ENCODE measurements at places on chromosomes 1 and 21.

DNA sequence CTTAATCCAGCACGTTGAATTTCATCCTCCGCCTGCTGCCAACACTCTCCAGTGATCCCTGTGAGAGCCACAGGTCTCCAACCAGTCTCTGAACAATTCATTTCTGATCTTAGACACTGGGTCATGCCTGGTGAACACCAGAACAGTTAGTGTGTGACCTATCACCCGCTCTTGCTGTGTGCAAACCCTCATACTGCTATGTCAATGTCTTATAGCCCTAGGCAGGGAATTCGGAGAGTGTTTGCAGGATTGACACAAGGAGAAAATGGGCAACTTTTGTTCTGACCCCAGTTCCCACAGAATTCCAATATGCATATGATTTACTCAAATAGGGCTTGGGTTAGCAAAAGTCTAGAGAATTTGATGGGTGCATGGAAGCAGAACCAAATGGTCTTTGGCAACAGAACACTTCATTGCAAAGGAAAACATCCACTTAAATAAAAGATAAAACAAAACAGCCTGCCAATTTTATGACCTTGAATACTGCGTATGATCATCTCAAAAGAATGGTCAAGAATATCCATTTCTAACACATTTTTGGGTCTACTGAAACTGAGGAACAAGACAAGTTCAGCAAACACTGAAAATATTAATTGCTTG lies 23.0 kb upstream of the GUCA2B start:
- DNase-seq: no peak

GRCh38 chr1:65953170-65953569 lies 160.5 kb downstream of the PDE4B start:
- DNase-seq: no peak

GRCh38 chr1:110594456-110595352 lies 11.5 kb downstream of the KCNA2 start:
- no peak for DNase-seq

DNA sequence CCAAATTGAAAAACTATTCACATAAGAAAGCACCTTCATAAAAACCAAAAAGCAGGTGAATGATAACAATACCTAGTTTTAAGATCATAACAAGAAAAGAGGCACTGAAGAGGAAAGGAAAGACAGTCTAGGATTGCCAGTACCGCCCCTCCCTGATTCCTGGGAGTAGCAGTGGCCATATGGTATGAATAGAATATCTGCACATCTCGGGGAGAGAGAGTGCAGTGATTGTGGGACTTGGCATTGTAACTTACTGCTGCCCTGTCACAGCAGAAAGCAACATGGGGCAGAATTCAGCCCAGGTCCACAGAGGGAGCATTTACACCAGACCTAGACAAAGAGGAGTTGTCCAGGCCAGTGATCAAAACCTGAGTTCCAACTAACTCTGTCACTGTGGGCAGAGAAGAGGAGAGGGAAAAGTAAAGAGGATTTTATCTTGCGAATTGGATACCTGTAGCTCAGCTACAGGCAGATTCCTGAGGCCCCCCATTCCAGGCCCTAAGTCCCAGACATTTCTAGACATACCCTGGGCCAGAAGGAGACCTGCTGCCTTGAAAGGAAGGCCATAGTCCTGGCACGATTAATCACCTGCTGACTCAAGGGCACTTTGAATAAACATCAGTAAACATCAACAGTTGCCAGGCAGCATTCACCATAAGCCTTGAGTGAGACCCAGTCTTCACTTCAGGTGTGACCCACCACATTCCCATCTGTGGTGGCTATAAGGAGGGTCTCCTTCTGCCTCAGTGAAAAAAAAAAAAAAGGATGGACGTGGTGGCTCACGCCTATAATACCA lies 397.5 kb downstream of the TGFB2 start:
- no peak for DNase-seq

DNA sequence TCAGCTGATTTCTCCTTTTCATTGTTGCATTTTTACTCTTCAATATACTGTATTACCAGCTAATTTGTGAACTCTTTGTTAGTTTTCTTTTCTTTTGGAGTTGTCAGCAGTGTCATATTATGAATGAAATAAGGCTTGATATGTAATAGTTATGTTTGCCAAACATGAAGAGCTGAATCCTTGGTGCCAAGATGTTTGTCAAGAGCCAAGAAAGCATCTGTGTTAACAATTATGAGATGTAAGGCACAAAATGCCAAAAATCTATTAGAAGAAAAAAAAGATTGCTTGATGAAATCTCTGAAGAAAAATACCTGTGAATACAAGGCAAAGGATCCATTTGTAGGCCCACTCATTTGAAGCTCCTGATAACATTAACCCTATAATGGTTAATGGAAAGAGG lies 48.4 kb upstream of the RNPC3 start:
- DNase-seq: no peak

- no peak for DNase-seq
These were observed 37.0 kb upstream of the ADGRL4 start for GRCh38 chr1:79043506-79043905.

DNA sequence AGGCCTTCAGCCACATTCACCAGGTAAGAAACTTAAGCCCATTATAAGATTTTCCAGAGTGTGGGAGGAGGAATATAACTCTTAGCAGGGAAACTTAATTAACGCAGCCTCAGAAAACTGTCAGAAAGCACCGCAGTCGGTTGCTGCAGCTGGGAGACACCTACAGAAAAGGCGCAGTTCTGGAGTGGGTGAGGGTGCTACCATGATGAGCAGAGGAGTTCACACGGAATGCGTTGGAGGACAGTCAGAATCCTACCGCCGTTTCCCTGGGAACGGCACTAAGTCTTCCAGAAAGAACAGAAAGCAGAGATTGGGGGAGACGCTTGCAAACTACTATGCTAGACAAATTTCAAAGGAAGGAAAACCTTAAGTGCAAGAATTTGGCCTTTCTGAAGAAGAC lies 6.4 kb downstream of the ACTN2 start:
- DNase-seq: no peak

DNA sequence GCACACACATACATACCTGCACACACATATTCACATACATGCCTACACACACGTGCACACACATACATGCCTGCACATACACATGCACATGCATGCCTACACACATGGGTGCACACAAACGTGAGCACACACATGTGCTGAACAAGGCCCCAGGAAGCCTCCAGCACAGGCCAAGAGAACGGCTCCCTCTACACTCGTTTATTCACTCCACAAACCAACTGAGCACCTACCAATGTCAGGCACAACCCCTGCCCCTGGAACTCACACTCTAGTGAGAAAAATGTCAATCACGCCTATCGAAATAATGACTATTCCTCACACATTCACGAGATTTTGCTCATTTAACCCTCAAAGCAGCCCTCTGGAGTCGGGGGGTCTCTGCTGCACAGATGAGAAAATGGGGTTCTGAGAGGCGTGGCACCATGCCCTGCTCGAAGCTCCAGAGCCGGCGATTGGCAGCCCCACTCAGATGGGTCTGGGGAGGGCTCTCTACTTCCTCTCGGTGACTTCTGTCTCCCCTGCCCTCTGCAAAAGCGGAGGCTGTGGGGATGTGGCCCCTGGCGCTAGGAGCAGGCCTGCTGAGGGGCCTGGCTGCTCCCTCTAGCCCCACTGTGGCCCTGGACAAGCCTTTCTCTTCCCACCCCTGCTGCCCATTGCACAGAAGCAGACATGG lies 90.2 kb upstream of the RUNX3 start:
- no peak for DNase-seq

DNA sequence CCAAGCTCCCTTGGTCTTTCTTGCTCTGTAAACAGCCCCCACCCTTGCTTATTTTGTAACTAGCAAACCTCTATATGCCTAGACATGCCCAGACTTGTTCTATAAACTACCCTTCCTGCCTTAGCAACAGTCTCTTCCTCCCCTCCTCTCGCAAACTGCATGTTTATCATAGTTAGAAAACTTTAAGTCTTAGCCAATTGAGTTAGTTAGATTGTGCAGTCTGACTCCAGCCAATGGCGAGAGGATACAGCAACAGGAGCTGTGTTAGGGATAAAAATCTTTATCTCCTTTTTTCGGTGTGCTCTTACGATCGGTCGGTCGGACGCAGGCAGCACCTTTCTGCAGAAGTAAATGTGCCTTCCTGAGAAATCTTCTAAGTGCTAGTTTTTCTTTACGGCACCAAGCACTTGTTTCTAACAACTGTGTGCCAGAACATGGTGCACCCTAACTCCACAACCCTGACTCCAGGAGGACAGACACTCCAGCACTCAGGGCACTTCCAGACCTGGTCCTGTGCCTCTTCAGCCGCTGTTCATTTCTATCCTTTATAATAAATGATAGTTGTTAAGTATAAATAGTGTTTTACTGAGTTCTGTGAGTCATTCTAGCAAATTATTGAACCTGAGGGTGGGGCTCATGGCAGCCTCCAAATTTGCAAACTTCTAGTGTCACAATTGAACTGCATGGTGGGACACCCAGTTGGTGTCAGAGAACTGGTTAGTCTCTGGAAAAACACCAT lies 25.7 kb upstream of the GNG4 start:
- no peak for DNase-seq

DNA sequence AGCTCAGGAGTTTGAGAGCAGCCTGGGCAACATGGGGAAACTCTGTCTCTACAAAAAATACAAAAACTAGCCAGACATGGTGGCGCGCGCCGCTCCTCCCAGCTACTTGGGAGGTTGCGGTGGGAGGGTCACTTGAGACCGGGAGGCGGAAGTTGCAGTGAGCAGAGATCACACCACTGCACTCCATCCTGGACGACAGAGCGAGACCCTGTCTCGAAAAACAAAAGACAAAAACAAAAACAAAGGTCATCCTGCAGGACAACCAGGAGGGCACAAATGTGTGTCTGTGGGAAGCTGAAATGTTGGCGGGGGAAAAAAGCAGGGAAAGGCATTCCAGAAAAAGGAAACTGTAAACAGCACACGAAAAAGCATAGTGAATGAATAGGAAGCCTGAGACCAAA lies 104.1 kb upstream of the HNRNPU start:
- DNase-seq: no peak
